ENCODE measurements at places on chromosomes 2 and 18. TPM values are rescaled to one million over a fixed set of nuclear protein-coding genes. Genes with fewer than 3 reads are reported as not detected.

The GLI2 gene
- 8.5 TPM for polyA plus RNA-seq

The UGT1A5 gene
- polyA plus RNA-seq: not detected

The G6PC2 gene
- not detected for polyA plus RNA-seq

The LRRC30 gene
- polyA plus RNA-seq: 4.2 TPM

The LYPD1 gene
- polyA plus RNA-seq: 5.8 TPM

The DDX1 gene
- 91.8 TPM for polyA plus RNA-seq

The NXPH2 gene
- polyA plus RNA-seq: 13.0 TPM

The SH3BP4 gene
- 17.0 TPM for polyA plus RNA-seq

The SLC9A4 gene
- not detected for polyA plus RNA-seq

The METTL4 gene
- polyA plus RNA-seq: 10.7 TPM

The MARCHF4 gene
- polyA plus RNA-seq: 0.04 TPM

DNA sequence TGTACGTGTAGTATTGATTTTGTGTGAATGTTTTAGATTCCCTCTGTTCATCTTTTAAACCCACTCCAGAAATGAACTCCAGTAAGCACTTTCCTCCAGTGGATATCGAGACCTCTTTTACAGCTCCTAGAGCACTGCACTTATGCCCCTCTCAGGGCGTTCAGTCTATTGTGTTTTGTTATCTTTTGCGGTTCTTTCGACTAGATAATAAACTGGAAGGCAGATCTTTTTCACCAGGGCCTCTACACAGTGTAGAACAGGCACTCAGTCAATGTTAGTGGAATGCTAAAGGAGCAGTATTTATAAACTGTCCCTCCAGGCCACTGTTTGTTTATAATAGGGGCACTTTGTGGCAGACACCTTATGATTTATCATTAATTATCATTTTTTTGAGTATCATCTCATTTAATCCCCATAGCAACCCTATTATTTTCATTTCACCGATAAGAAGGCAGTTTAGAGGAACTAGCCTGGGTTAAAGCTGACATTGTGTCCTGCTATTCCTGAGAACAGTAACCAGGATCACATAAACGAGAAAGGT, 742 bp upstream of the SOS1 start:
- no peak for DNase-seq

GRCh38 chr2:7902251-7902765, 779.5 kb upstream of the ID2 start:
- DNase-seq: no peak

GRCh38 chr2:230879891-230880290, 15.1 kb downstream of the ITM2C start:
- DNase-seq: no peak

- no peak for DNase-seq
Observed at GRCh38 chr2:190627448-190628412, 21.2 kb upstream of the NAB1 start.

GRCh38 chr2:27687232-27687631, 23.5 kb downstream of the SLC4A1AP start:
- no peak for DNase-seq

GRCh38 chr2:45964906-45965305, 313.4 kb downstream of the PRKCE start:
- DNase-seq: no peak

- no peak for DNase-seq
Observed at GRCh38 chr2:27427863-27428212, 593 bp upstream of the NRBP1 start.

DNA sequence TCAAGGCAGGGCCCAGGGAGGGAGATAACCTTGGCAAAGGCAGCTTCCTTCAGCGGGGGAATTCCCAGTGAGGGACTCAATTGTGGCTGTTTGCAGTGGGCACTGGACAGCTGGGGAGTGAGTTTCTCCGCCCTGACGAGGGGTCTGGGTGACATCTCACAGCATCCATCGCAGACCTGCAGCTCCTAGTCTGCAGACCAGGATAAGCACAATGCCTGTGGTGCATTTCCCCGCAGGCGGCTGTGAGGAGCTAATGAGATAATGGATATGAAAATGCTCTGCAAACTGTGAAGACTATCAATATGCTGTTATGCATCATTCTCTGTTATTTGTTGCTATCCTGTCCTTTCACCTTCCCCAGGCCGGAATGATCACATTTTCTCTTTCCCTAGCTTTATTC, 30.0 kb upstream of the CYP1B1 start:
- no peak for DNase-seq

DNA sequence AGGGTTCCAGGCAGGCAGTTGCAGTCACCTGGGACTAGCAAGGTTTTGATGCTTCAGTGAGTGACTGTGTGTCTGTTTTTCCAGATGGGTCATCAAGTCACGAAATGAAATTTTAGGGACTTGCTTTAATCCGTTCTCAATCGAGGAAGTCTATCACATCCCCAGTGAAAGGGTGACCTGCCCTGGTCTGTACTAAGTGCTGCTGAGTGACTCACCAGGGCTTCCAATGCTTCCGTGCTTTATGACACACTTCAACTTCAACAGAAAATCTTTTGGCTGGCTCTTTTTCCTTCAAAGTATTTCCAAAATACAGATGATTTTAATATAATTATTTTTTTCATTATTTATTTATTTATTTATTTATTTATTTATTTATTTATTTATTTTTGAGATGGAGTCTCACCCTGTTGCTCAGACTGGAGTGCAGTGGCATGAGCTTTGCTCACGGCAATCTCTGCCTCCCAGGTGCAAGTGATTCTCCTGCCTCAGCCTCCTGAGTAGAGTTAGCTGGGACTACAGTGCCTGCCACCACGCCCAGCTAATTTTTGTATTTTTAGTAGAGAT, 18.4 kb downstream of the TFCP2L1 start:
- DNase-seq: no peak

DNA sequence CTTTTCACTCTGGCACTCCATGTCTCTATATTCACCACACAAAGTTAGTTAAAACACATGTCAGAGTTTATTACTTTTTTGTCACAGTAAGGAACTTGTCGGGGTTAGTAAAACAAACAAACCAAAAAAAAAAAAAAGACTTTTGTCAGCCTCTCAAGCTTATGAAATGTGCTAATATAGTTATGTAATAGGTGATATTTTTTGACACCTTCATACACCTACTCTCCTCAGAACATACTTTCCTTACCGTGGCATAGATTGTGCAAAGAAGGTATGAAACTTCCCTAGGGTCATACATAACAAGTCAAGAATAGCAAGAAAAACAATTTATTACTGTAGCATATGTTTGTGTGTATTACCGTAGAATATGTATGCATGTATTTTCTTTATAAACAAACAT, 633.3 kb downstream of the CNTNAP5 start:
- DNase-seq: no peak

GRCh38 chr2:8676191-8676920, 5.5 kb upstream of the ID2 start:
- no peak for DNase-seq

GRCh38 chr2:47483191-47483590, 80.2 kb downstream of the MSH2 start:
- DNase-seq: no peak

DNA sequence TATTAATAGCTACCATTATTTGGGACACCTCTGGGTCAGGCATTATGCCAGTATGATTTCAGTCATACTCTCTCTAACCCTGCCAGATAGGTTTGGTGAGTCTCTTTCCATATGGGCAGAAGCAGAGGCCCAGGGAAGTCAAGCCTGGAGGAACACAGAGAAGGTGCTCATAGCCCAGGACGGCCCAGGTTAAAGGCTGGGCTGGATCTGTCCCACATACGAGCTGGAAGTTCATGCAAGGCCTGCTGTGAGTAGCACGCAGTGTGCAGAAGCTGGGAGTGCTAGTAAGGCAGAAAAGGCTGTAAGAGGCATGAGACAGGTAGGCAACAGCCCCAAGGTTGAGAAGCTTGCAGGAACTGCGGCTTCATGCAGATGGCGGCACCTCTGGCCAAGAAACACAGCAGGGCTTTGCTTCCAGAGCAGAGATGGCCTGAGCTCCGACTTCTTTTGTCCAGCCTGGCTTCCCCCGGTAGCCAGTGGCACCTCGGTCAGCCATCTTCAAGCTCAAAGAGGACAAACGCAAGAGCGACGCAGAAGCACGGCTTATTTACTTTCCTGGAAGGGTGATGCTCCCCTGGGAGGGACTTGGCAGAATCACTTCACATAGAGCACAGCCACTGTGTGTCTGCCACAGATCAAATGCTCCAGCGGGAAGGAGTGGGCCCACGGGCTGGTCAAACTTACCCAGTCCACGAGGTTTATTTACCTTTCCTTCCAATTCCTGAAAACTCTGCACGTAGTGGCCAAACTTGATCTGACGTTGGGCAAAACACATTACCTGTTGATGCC, 58.5 kb upstream of the MAP4K4 start:
- DNase-seq: no peak

DNA sequence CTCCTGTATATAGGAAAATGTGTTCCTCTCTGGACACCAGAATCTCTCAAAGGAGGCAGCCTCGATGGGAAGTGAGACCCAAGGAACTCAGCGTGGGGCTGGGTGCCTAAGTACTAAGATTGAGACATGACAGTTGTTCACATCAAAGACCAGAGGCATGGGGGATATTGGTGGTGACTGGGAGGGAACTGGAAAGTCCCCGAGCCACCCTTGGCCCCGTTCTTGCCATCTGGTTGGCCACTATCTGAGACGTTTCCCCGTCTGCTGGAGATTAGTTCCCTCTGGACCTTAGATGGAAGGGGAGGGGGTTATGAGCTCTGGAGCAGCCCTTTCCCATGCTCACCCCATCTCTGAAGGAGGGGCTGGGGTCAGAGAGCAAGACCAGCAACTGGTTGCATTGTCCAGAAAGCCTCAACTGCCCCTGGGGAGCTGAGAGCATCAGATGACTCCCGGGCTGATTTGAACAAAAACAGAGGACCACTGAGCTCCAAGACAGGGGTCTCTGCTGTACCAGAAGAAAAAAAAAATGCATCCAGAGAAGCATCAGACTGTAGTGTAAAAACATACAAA, 11.8 kb downstream of the FBLN7 start:
- no peak for DNase-seq

DNA sequence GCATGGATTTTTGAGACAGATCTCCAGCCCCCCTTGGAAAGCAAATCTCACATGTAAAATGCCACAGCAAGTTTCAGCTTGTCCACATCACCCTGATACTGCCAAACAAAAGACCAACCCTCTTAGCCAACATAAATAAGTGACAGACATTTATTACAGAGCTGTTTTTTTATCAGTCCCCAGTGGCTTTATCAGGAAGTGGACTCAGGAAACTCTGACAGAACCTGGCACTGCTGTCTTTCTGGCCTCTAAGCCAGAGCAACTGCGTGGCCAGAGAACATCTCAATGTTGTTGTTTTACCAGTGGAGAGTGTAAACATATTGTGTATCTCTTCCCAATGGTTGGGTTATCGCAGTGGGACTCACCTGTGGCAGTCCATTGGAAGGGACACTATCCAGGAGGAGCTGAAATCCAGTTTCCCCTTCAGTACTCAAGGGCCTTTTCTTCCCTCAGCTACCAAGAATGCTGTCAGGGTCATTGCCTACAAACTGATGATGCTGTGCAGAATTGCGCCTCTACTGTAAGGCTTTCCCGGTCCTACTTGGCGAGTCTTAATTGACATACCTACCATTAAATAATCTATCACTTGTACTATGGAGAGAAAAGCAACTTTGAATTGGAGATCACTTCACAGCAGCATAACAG, 22.0 kb downstream of the SLC14A1 start:
- no peak for DNase-seq

DNA sequence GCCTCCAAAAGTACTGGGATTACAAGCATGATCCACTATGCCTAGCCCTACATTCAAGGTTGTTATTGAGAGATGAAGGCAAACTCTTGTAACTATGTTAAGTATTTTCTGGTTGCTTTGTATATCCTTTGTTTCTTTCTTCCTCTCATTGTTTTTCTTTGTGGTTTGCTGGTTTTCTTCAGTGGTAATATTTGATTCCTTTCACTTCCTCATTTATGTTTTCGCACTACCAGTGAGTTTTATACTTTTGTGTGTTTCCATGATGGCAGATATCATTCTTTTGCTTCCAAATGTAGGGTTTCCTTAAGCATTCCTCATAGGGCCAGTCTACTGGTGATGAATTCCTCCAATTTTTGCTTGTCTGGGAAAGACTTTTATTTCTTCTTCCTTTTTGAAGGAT, 90.2 kb downstream of the NCK2 start:
- no peak for DNase-seq

DNA sequence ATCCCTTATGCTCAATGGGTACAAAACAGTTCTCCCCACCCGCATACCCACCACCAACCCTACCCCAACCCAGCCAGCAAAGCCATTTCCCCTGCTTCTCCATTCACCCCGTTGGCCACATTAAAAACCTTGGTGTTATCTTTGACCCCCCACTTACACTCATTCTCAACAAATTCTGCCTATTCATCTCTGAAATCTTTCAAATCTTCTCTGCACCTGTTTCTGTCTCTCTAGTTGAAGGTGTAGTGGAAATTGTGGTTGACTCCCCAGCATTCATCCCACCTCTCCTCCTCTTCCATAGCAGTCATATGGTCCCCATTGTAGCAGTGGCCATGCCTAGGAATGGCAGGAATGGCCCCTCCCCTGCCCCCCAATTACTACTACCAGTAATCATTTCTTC, 20.5 kb upstream of the TET3 start:
- DNase-seq: no peak

DNA sequence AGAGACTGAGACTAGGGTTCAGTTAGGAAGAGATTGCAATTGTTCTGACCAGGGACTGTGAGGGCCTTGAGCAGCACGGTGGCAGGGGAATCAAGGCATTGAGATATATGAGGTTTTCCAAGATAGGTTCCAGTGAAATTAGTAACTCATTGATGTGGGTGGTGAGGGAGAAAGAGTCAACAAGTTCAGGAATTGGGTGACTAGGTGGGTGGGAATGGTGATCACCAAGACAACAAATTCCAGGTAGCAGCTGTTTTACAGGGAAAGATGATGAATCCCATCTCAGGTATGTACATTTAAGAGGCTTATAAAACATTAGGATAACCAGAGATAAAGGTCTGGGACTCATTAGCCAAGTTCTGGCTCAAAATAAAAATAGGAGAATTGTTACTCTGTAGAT, 251.5 kb upstream of the MGAT5 start:
- DNase-seq: no peak

DNA sequence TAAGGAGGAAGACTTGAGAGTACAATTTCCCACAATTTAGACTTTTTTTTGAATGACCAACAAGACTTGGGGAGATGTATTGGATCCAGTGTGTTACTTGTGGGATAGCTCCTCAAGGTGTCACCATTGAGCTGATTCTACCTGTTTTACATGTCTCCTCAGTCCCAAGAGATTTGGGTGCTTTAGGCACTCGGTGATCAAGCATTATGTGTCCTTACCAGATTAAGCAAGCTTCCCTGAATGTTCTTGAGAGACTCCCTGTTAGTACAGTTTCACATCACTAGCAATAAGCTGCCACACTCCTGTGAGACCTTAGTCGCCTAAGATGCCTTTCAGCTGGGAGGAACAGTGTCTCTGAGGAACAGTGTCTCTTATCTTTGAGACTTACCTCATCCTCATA, 384.3 kb upstream of the SYT4 start:
- DNase-seq: no peak

- no peak for DNase-seq
Observed at GRCh38 chr2:239687441-239687840, 286.6 kb upstream of the HDAC4 start.

DNA sequence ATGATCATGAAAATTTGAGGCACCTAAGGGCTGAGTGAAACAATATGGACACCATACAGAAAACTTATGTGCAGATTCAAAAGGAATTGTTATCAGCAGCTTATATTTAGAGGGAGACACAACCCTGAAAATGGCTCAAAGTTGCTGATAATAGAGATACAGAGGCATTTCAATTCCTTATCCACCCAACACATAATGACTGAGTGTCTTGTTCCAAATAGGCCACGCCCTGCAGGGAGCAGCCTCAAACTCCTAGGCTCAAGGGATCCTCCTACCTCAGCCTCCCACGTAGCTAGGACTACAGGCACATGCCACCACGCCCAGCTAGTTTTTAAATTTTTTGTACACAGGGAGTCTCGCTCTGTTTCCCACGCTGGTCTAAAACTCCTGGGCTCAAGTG, 79.0 kb downstream of the LBH start:
- no peak for DNase-seq

Data from forelimb muscle (tissue), 1 donor.